ENCODE measurements at places on chromosomes 7 and 10.
A peak's percentile ranks its signal among the peaks of the same experiment; 100 is the strongest.

- DNase-seq = no peak
Observed at GRCh38 chr7:133572843-133573242, 320.0 kb downstream of the EXOC4 start.

DNA sequence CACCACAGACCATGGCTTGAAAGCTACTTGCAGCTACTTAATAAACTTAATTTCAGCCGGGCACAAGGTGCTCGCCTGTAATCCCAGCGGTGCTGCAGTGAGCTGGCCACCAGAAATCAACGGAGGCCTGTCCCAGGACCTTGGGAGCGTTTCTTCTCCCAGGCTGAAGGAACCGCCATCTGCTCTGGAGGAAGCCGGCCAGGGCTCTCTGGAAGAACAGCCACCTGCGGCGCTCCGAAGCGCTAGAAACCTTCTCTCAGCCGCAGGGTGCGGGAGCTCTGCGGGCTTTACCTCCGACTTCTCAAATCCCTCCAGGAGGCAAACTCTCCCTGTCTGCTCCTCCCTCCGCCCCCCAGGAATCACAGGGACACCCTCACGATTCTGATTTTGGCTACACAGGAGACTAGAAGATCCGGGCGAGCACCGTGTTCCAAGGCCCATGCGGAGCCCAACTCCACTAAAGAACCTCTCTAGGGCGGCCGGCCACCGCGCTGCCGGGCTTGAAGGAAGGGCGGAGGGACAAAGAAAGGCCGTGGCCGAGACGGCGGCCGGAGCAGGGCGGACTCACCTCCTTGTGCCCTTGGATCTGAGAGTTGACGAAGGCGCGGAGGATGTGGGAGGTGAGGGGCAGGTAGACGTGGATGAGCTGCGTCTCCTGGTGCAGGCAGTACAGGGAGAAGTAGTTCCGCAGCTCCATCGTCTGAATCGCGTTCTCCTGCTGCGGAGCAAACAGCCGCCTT is 14.4 kb downstream of the NUDT1 start:
- DNase-seq = no peak

GRCh38 chr7:43038254-43038653 is 74.2 kb upstream of the HECW1 start:
- no peak for DNase-seq

DNA sequence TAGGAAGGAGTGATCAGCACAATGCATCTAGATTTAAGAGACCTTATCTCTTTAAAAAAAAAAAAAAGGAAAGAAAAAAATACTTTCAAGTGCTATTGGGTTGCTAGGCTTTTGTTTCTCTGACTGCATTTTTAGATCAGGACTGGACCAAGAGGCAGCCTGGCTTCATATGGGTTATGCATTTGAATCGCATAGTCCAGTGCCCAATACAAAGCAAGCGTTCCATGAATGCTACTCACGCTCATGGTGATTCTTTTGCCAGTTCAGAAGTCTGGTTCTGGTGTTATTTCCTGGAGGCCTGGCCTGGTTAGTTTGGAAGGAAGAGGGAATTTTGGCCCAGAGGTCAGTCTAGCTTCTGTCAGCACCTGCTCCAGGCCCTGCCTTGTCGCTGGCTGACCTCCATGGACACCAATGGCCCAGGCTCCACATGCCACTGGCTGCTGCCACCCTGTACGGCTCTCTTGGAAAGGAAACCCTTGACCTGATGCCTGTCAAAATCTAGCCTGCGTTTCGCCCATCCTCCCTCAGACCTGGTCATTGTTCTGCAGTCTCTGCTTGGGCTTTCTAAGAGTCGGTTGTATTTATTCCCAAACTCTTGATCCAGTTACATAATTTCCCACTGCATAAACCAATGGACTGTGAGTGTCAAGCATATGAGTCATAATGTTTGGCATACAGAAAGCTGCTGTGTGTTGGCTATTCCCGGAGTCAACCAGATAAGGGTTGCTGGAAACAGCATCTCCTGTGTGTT is 74.3 kb upstream of the MKX start:
- no peak for DNase-seq

DNA sequence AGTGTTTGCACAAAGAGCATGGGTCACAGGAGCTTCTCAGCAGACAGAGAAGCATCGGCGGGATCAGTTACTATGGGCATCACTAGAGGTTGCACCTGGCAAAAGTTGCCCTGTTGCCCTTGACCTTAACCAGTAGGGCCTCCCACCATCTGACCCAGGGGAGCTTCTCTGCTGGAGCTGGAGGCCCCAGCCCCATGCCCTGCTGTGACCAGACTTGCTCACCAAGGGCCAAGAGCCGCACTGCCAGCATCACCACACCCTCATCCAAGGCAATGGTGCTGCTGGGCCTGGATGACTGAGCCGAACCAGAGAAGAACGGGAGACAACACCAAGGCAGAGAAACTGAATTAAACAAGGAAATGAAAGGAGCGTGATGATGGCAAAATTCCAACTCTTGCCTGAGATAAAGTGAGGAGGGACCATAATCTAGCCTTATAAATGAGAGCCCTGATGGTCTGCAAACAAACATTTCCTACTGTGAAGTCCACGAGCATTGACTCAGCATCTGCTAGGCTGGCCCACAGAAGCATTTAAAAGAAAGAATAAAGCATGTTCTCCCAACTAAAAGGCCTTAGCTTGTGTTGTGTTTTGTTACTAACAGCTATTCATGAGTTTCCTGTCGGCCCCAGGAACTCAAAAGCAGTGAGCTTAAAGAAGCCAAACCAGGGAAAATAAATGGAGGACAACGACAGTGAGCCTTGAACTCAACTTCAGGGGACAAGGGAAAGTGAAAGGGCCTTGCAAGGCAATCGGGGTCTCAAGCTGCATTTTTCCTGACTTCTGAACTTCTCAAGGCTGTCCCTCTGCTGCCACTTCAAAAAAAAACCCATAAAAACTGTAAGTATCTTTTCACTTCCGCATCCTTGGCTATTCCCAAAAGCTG is 60.4 kb downstream of the AFAP1L2 start:
- DNase-seq = no peak

DNA sequence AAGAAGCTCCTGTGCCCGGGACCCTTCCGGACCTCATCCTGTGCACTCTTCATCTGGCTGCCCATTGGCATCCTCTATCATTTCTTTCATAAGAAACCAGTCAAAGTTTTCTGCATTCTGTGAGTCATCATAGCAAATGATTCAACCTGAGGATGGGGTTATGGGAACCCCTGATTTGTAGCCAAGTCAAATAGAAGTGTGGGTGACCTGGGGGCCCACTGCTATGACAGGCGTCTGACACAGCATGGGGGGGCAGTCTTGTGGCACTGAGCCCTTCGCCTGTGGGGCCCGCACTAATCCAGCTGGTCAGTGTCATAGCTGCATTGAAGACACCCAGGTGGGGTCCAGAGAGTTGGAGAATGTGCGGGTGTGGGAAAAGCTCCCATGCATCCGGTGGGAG is 230.4 kb downstream of the USP6NL start:
- DNase-seq = no peak

GRCh38 chr10:27779462-27780015 is 33.9 kb upstream of the MKX start:
- DNase-seq = no peak

- DNase-seq = peak; percentile 56
Observed at GRCh38 chr7:140512317-140513000, 33.2 kb upstream of the MKRN1 start.

GRCh38 chr7:37352974-37353948 is 95.4 kb downstream of the ELMO1 start:
- DNase-seq = no peak
